GDM1 (cell line): ENCODE measurements at places on chromosomes 11 and 22.
A peak's percentile ranks its signal among the peaks of the same experiment; 100 is the strongest.

GRCh38 chr11:65640483-65641296 is 2.8 kb downstream of the SIPA1 start:
- DNase-seq: peak; percentile 92

GRCh38 chr11:55701429-55701828 is 39.4 kb downstream of the OR4C6 start:
- no peak for DNase-seq

DNA sequence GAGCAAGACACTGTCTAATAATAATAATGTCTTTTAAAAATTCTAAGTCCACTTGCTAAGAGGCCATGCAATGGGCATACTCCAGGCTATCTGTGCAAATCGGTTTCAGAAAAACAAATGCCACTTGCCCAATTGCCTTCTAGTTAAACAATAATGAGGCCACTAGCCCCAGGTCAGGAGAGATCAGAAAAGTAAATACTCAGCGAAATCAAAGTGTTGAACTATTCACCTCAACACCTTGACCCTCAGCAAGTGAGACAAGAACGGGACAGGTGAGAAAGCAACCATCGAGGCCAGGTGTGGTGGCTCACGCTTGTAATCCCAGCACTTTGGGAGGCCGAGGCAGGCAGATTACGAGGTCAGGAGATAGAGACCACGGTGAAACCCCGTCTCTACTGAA is 72.3 kb upstream of the SYN3 start:
- no peak for DNase-seq

GRCh38 chr11:106133529-106133928 is 56.1 kb downstream of the AASDHPPT start:
- DNase-seq: no peak

- DNase-seq: no peak
Observed at GRCh38 chr11:63595296-63595695, 18.9 kb downstream of the PLAAT3 start.

- no peak for DNase-seq
Observed at GRCh38 chr11:120956710-120957495, 67.0 kb upstream of the TBCEL start.

- no peak for DNase-seq
Observed at GRCh38 chr11:95506777-95507176, 275.8 kb upstream of the SESN3 start.

DNA sequence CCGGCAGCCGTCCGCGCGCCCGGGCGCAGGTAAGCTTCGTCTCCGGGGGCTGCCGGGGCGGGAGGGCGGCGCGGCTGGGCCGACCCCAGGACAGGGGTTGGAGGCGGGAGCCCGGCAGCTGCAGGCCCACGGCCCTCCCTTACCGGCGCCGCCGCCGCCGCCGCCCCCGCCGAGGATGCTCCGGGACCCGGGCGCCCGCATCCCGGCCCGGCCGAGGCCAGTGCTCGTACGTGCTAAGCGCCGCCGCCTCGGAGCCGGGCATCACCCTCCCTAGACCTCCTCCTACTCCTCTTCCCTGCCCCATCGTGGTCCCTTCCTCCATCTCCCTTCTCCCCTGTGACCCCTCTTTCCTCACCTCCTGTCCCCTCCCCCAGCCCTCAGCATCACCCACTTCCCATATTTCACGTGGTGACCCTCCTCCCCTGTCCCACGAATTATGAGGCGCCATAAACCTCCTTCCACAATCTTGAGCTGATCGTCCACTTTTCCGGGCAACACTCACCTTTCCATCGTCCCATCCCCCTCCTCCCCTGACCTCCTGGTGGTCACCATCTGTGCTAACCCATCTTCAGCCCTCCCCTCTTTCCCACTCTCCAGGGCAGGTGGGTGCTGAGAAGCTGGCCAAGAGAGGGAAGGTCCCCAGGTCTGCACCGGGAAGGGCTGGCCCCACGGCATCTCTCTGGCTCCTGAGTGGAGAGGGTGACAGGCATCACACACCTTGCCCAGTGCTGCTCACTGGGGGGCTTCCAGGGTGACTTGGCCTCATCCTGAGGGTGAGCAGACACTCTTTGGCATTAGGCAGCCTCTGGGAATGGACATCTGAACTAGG is 612 bp downstream of the ASPHD2 start:
- no peak for DNase-seq

GRCh38 chr11:128809128-128809527 is 58.0 kb downstream of the KCNJ1 start:
- no peak for DNase-seq

GRCh38 chr11:45761659-45762058 is 43.3 kb upstream of the SLC35C1 start:
- DNase-seq: no peak

DNA sequence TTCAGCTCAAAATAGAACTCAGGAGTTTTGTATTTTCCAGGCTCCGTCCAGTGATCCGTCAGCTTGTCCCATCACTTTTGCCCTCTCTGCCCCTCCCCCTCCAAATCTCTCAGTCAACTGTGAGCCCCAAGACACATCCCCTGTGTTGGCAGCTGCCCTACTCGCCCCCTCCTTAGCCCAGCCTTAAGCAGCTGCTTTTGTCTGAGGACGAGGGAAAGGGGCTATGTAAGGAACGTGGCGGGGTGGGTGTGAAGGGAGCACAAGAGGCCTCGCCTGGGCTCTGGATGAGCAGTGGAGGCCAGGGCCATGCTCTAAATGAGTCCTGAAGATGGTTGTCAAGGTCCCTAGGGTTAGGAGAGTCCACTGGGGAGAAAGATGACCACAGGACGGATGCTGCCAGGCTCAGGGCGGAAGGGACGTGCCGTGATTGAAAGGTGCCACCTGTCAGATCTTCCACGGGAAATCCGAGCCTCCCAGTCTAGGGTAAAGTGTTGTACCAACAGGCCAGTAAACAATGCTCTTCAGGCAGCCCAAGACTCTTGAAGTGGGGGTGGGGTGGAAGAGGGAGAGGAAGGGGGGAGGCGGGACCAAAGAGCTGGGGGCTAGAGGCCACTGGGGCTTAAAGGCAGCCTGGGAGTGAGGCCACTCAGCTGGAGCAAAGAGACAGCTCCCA is at the start of gene SMTNL1:
Gene SMTNL1 (plus strand): TSS at position 649 of the 673 bp plus-strand sequence. CDS start 5,048 bp downstream, outside the sequence.
- no peak for DNase-seq

DNA sequence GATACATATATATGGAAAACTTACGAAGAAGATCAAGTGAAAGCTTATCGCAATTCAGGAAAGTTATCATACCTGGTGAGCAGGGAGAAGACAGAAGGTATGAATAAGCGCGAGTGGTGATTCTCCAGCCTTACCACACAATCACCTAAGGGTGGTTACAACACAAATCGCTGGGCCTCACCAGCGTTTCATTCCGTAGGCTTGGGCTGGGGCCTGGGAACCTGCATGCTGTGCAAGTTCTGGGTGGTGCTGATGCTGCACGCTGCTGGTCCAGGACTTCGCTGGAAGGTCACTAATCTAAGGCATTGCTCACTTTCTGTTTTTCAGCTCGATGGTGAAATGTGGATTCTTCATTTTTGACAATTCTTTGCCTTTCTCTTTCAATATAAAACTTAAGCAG is 76.6 kb upstream of the SLC25A18 start:
- DNase-seq: no peak

- no peak for DNase-seq
Observed at GRCh38 chr22:41198027-41198580, 7.0 kb upstream of the L3MBTL2 start.

DNA sequence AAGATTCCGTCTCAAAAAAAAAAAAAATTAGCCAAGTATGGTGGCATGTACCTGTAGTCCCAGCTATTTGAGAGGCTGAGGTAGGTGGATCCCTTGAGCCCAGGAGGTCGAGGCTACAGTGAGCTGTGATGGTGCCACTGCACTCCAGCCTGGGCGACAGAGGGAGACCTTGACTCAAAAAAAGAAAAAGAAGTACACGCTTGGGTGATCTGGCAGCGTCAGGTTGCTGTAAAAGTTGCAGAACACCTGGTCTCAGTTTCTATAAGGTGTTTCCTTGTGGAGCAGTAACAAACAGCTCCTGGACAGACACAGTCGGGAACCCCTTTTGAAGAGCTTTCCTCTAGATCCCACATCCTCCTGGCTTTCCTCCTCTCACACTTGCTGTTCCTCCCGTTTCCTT is 45.8 kb downstream of the SCGB1A1 start:
- no peak for DNase-seq

DNA sequence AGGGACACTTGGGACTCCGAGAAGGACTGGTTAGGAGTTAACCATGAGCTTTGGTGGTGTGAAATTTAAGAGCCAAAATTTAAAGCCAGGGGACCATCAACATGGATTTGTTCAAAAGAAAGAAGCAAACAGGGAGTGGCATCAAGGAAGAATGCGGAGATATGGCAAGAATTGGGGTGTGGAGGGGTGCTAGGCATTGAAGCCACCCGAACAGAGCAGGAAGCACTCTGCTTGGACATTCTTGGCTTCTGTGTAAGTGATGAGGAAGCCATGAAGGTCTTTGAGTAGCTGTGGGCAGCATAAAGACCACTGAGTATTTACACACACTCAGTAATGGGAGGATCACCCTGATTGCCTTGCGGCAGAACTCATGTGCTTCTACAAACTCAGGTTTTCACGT is 27.2 kb upstream of the PAMR1 start:
- DNase-seq: no peak

GRCh38 chr22:43186272-43187170 is at the start of gene TTLL12:
TTLL12 (minus strand) TSS chr22:43187134; CDS start chr22:43187069, 65 bp downstream.
- DNase-seq: peak; percentile 28

- no peak for DNase-seq
Observed at GRCh38 chr11:113960702-113961330, 14.1 kb upstream of the HTR3A start.

- peak; percentile 64 for DNase-seq
Observed at GRCh38 chr22:17638182-17638431, 450 bp upstream of the BCL2L13 start.

GRCh38 chr11:115678942-115679341 is 174.7 kb upstream of the CADM1 start:
- no peak for DNase-seq

- DNase-seq: no peak
Observed at GRCh38 chr11:134753771-134754520, 341.9 kb upstream of the B3GAT1 start.

- DNase-seq: no peak
Observed at GRCh38 chr22:47245786-47246185, 483.3 kb downstream of the TBC1D22A start.

GRCh38 chr11:116773203-116774097 is 663 bp upstream of the BUD13 start:
- DNase-seq: no peak

DNA sequence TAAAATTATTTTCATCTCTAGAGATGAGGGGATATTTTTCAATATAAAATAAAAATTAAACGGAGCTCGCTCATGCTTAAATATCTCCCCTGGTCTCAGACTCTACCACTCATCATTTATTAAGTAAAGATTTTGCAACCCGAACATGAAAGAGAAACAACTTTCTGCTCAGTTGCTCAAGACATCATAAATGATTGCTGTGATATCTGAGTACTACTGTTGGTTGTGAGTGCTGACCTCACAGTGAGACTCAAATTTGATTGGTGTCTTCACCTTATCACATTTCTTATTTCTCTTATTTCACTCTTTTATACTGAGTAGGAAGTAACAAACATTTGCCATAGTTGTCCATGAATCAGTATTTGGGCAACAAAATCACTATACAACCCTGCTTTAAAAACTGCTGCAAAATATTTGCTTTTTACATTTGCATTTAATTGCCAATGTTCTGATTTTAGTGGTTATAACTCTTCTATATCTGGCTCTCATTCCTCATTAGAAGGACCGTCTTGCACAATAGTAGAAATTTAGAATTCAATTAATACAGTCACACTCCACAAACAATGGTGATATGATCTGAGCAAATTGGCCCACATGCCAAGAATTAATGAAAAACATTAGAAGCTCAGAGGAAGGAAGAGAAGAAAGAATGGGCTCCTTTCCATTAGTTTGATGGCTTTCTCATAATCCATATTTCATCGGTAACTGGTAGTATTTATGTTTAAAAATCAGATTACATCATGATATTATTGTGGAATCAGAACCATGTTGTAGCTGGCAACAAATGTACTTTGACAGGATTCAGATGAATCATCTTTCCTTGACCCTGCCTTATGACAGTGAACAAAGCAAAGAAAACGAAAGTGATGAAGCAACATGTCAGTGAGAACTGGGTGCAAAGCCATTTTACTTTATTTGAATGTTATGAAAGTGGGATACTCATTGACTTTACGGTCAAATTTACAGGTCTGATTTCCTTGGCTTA is 973.6 kb upstream of the TENM4 start:
- DNase-seq: no peak

DNA sequence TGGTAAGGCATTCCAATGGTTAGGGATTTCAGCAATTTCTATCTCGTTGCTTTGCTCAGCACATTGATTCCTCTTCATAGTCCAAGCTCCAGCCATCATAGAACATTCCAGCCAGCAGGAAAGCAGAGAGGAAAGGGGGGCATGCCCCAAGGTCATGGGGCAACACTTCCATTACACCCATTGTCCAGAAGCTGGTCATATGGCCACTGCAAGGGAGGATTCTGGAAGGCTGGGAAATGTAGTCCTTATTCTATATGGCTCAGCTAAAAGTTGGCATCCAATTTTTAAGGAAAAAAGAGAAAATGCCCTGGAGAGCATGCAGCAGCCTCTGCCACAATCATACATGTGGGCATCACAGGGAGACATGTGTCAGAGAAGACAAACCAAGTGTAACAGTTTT is 47.1 kb upstream of the RCN1 start:
- no peak for DNase-seq

GRCh38 chr11:17601676-17602075 is 54.6 kb downstream of the OTOG start:
- DNase-seq: no peak

DNA sequence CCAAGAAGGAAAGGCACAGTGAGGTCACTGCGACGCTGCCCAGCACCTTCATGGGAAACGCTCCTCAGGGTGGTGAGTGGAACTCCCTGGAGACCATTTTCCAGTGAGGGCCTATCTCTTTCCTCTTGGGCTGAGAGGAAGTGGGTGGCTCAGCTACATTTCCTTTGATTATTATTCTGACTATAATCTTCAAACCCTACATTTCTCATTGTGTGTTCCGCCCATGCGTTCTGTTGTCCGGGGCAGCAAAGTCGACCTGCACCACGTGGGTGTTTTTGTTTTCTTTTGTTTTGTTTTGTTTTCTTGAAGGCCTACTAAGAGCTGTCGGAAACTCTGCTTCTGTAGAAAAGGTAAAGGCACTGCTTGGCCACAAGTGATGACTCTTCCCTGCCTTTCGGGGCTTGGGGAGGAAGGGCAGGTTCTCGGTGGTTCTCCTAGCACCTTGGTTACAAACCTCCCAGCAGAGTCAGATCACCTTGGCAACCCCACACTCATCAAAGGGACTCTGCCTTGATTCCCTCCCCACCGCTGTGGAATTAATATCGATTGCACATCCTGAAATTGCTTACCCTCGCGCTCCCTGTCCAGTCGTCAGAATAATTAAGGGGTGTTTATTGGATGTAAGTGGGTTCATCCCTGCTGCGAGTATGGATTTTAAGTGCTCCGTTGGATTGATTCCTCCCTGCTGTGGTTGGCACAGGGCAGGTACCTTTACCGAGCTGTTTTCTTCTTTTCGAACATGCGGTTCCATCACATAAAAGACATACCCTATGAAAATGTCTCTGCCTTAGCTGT is 7.3 kb downstream of the PARVB start:
- no peak for DNase-seq

GRCh38 chr11:65643971-65644370 is 6.1 kb downstream of the SIPA1 start:
- no peak for DNase-seq
